ENCODE measurements at places on chromosomes 12 and 14.

GRCh38 chr12:106682594-106683234, 91.8 kb upstream of the RIC8B start:
- no peak for DNase-seq

DNA sequence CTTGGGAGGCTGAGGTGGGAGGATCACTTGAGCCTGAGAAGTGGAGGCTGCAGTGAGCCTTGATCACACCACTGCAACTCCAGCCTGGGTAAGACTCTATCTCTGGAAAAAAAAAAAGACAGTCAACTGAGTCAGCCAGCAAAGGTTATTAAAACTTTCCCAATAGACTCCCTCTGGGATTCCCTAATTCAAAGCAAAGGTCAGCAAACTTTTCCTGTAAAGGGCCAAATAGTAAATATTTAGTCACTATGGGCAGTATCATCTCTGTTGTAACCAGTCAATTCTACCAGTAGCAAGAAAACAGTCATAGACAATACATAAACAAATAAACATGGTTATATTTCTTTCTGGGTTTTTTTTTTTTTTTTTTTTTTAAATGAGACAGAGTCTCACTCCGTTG, 122.5 kb downstream of the IPO8 start:
- no peak for DNase-seq

- DNase-seq = peak; percentile 69
Observed at GRCh38 chr12:121781998-121782979, 11.2 kb downstream of the RHOF start.

GRCh38 chr12:88509851-88510250, 70.4 kb downstream of the KITLG start:
- DNase-seq = no peak

- no peak for DNase-seq
Observed at GRCh38 chr14:96905825-96906224, 108.6 kb downstream of the VRK1 start.

- peak; percentile 42 for DNase-seq
Observed at GRCh38 chr14:59199614-59200013, 11.1 kb downstream of the DAAM1 start.

DNA sequence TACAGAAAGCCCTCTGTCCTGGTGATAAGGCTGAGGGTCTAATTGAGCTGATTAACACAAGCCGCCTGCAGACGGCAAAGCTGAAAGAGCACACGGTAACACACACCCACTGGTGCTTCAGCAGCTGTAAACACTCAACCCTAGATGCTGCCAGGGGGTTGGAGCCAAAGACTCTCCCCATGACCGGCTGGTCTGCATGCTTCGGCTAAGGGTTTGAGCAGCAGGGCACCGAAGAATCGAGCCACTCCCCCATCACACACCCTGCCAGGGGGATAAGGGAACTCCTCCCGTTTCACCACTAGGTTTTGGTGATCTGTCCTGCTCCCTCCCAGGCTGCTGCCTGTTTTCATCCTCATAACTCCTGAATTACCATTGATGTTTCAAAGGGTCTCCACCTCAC, 141.0 kb upstream of the OVCH1 start:
- no peak for DNase-seq

GRCh38 chr12:130920723-130921381, 32.9 kb upstream of the ADGRD1 start:
- no peak for DNase-seq

DNA sequence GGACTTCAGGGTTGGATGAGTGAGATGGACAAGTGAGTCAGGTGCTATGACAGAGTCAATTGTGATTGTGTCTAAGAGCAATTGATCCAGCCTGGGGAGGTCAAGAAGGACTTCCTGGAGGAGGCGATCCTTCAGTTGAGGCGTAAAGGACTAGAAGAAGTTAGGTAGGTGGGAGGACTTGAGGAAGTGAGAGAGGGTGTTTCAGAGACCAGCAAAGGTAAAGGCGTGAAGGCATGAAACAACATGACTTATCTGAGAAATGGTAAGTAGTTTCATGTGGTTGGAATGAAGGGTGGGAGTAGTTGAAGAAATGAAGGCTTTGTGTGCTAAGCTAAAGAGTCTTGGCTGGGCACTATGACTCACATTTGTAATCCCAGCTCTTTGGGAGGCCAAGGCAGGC, 48.9 kb upstream of the PPP1CC start:
- no peak for DNase-seq

DNA sequence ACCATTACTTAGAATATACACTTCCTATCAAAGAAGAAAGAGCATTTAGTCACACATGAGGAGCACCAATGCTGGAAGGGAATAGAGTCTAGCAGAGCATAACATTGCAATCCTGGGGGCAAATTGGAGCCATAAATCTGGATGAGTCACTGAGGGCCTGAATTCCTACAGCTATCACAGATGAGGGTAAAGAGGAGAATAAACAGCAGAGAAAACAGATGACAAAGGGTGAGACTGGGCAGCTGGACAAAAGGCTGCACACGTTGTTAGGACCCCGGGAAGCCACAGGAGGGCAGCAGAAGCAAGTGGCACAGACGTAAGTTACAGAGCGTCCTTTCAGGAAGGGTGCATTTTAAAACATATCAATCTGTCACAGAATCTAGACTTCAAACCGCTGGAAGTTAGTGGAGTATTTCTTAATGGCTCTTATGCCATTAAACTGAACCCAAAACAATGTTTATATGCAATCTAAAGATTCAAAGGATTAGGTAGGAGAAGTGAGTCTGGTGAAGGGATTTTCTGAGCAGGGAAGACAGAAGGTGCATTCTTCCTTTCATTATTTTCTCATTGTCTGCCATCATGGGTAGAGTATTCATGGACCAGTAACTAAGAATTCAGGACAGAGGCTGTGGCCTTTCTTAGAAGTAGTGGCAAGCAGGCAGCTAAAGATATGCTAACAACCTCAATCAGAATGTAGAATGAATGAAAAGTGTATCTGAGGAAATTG, 159.8 kb upstream of the DAAM1 start:
- DNase-seq = peak; percentile 81

- peak; percentile 72 for DNase-seq
Observed at GRCh38 chr12:50257236-50258166, 25.8 kb downstream of the LIMA1 start.

DNA sequence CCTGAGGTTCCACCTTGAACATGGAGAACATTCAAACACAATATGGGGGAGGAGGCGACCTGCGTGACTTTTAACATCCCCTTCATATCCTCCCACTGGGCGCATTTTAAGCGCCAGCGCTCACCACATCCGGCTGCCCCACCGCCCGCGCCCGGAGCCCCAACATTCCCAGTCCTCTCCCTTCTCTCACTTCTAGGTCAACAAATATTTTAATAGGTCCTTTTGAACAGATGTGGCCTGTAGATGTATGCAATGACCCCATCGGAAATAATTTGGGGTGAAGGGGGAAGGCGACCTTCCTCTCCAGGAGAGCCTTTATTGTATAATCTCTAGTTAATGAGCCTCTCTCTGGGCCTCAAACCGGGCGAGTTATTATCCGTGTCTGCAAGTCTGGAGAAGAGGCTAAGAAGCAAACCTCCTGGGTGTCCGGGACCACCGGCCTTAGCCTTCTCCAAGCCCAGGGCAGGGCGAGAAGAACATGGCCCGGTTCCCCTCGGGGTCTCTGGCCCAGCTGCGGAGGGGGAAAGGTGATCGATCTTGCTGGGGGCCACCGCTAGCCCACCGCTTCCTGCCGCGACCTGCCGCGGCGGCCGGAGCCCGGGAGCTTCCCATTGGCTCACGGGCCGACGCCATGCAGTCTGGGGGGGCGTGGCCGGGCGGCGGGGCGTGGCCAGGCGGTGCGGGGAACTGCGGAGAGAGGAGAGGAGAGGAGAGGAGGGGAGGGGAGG, 83.2 kb upstream of the HMGA2 start:
- DNase-seq = peak; percentile 34

- DNase-seq = peak; percentile 5
Observed at GRCh38 chr14:32682214-32682613, 256.5 kb upstream of the NPAS3 start.

DNA sequence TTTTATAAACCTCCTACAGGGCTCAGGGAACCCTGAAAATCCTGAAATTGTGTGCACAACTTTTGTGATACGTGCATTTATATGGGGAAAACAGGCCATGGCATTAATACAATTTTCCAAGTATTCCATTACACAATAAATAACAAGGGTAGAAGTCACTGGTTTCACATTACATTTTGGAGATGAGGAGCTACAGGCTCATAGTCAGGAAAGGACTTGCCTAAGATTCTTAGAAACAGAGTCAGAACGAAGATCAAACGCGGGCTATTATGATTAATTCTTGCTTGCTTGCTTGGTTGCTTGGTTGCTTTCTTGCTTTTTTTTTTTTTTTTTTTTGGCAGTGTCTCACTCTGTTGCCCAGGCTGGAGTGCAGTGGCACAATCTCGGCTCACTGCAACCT, 16.7 kb downstream of the NOS1 start:
- DNase-seq = no peak

DNA sequence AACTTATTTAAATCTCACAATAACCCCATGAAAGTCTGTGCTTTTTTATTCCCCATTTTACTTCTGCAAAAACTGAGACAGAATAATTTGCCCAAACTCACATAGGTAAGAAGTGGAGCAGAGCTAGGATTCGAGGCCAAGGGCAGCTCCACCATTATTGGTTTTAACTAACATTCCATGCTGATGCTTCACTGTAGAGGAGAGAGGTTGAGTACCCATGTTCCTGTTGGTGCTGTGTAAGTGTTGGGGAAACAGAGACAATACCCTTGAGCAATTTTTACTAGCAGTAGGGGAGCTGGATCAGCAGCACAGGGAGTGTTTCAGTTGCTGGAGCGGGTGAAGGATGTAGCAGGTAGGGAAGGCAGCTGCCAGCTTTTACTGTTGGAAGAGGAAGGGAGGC, 21.1 kb downstream of the RASSF8 start:
- no peak for DNase-seq

GRCh38 chr12:47808050-47808449, 11.7 kb downstream of the HDAC7 start:
- peak; percentile 28 for DNase-seq

- DNase-seq = no peak
Observed at GRCh38 chr12:9755035-9755434, 5.7 kb downstream of the CD69 start.

GRCh38 chr14:102510616-102511520, 1.3 kb upstream of the ANKRD9 start:
- DNase-seq = peak; percentile 43

DNA sequence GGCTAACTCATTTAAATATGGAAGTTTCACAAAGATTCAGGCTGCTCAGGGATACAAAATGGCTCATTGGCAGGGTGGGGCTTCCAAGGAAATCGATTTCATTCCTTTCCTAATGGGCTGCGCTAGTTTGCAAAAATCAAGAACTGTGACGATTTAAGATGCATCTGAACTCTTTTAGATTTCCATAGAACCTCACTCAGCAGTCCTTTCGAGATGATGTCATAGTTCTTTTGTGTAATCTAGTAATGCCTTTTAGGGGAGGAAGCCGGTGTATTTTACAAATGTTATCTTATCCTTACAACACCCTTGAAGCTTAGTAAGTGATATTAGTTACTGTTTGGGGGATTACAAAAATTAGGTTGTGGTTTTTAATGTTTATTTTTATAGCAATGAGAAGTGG, 239.8 kb downstream of the RGS6 start:
- DNase-seq = no peak

- DNase-seq = peak; percentile 97
Observed at GRCh38 chr14:90675399-90675798, 140.8 kb downstream of the TTC7B start.

DNA sequence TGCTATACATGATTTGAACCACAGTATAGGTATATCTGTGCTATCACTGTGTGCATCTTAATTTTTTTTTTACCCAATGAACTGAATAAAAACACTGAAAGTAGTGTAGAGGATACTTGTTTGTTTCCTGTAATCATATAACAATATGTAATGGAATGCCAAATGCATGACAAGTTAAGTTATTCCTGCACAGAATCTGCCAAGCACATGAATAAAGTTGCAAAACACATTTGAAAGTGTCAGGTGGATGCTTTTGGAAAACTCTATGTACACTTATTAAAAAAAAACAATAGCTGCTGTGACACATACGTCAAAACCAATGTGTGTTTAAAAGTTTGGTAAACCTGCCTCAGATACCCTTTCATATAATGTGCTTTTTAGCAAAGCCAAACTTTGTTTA, 1638.1 kb upstream of the SEL1L start:
- DNase-seq = no peak

DNA sequence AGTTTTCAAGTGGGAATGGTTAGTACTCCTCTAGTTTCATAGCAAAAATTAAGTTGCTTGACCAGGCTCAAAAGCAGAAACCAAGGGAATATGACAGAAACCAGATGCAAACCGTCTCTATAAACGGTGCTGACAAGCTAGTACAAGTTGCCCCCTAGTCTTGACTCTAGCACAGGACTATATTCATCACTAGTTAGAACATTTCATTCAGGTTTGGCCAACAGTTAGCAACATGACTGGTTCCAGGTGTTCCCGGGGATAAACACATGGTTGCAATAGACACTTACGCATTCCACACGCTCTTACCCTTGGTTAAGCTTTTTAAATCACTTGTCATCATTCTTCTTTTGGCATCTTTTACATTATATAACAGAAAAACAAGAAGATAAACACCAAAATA, 103.6 kb downstream of the SCFD1 start:
- DNase-seq = no peak

GRCh38 chr12:121248622-121249021, 38.7 kb downstream of the P2RX4 start:
- no peak for DNase-seq

- DNase-seq = no peak
Observed at GRCh38 chr12:115811045-115811444, 466.4 kb downstream of the MED13L start.

DNA sequence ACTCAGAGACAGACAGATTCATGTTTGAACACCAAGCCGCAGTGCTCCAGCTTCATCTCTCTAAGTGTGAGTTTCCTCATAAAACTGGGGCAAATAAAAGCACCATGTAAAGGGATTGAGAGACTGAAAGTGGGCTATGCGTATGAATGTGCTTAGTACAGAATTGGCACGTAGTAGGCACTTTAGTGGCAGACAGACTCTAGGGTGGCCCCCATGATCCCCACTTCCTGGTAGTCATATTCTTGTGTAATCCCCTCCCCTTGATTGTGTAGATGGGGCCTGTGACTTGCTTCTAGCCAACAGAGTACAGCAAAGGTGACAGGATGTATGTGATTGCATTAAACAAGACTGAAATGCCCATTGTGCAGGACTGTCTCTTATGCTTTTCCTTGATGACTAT, 43.0 kb downstream of the DAO start:
- no peak for DNase-seq

GRCh38 chr12:130437555-130438242, 100.0 kb downstream of the PIWIL1 start:
- DNase-seq = no peak

GRCh38 chr12:44774815-44775411, 101.2 kb downstream of the NELL2 start:
- peak; percentile 4 for DNase-seq

GRCh38 chr14:102540315-102541028, 30.9 kb upstream of the ANKRD9 start:
- peak; percentile 97 for DNase-seq

Measured in NCI-H2171 treated with DMSO at 0.1 percent for 48 hours (cell line).